ENCODE measurements at places on chromosomes 12 and 14. TPM values are rescaled to one million over a fixed set of nuclear protein-coding genes. Genes with fewer than 3 reads are reported as not detected.

The SERPINA3 gene
- total RNA-seq: 457 TPM

GRCh38 chr14:33812181-33812580, 138.7 kb downstream of the EGLN3 start:
- no peaks in the 10 kb centered on the region for H3K4me1 ChIP-seq
- no peak overlapping the region for H3K27ac ChIP-seq
- no peaks in the 10 kb centered on the region for H3K27me3 ChIP-seq
- DNase-seq: no peak
- H3K4me3 ChIP-seq: no peak overlapping the region

GRCh38 chr14:93035917-93036651, 79.6 kb downstream of the ITPK1 start:
- no peaks in the 10 kb centered on the region for H3K27me3 ChIP-seq
- peaks cover 59% of the 10 kb centered on the region for H3K4me1 ChIP-seq
- peak overlapping the region; percentile 89 for H3K27ac ChIP-seq
- H3K36me3 ChIP-seq: no peaks in the 10 kb centered on the region
- DNase-seq: peak; percentile 61

The MANSC4 gene
- not detected for total RNA-seq

DNA sequence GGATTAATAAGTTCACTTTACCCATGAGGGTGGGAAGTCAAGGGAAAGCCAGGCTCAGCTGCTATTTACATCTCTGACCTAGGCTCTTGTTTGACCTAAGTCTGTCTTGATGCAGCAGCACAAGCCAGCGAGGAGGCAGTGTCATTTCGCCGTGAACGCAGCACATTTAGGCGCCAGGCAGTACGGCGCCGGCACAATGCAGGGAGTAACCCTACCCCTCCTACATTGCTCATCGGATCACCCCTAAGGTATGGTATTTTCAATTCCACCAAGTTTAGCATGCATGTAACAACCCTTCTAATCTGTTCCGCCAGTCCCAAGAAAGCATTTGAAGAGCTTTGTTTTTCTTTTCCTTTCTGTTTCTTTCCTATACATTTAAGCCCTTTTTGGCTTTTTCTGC, 81.2 kb downstream of the PCNX1 start:
- no peaks in the 10 kb centered on the region for H3K27me3 ChIP-seq
- H3K36me3 ChIP-seq: no peaks in the 10 kb centered on the region
- no peak overlapping the region for H3K27ac ChIP-seq
- no peak for DNase-seq
- H3K4me3 ChIP-seq: no peak overlapping the region
- H3K4me1 ChIP-seq: no peaks in the 10 kb centered on the region

DNA sequence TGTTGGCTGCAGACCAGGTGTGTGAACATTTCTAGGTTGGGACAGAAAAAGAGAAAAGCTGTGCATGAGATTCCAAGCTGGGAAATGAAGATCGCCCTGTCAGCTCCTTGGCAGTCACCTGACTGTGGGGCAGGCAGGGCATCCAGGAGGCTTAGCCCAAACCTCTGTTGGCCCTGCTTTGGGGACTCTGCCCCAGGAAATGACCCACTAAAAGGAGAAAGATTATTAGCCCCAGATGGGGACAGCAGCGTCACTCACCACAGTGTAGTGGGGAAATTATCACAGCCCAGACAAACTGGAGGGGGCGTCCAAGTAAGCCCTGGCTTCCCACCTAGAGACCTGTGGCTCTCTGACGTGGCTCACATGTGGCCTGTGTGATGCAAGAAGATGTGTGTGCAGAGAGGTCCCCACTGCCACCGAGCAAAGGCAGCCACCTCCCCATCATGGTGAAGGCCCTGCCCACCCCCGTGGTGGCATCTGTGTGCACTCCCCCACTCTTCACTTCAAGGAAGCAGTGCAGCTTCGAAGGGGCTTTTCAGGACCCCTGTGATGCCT, 39.1 kb downstream of the DIO3 start:
- H3K4me1 ChIP-seq: no peaks in the 10 kb centered on the region
- H3K4me3 ChIP-seq: no peak overlapping the region
- H3K27ac ChIP-seq: no peak overlapping the region
- DNase-seq: no peak
- H3K27me3 ChIP-seq: no peaks in the 10 kb centered on the region
- H3K36me3 ChIP-seq: no peaks in the 10 kb centered on the region

DNA sequence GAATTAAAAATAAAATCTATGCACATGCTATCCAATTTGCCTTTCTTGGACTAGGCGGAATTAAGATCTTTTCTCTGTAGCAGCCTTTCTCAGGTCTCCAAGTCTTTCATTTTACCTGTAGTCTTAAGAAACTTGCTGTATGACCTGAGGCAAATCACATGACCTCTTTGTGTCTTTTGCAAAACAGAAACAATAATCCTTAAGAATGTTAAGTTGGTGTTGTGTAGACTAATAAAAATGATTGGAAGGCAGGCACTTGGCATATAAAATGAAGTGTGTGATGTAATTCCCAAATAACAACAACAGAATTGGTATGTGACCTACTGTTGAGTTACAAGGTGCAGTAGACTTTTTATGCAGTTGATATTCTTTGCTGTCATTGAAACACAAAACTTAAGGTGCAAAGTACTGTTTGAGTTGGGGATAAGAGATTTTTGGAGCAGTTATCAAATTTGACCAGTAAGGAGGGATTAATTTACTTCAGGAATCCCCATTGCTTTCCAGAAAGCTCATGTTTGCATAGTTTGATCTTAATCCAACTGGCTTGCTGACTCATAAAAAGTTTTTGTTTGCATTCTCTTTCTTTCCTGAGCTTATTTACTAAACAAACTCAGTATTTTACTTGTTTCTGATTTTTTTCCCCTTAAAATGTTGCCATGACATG, 51.4 kb downstream of the SUSD6 start:
- H3K36me3 ChIP-seq: no peaks in the 10 kb centered on the region
- H3K27ac ChIP-seq: peak overlapping the region; percentile 55
- peaks cover 83% of the 10 kb centered on the region for H3K4me1 ChIP-seq
- no peak overlapping the region for H3K4me3 ChIP-seq
- H3K27me3 ChIP-seq: no peaks in the 10 kb centered on the region

Data from hepatocyte (in vitro differentiated cells).